Colonic mucosa (tissue), 4 donors: ENCODE measurements at places on chromosomes 2 and 18.
A peak's percentile ranks its signal among the peaks of the same experiment; 100 is the strongest.

- DNase-seq = no peak
Measured at GRCh38 chr18:3032721-3033120, 19.8 kb upstream of the LPIN2 start.

DNA sequence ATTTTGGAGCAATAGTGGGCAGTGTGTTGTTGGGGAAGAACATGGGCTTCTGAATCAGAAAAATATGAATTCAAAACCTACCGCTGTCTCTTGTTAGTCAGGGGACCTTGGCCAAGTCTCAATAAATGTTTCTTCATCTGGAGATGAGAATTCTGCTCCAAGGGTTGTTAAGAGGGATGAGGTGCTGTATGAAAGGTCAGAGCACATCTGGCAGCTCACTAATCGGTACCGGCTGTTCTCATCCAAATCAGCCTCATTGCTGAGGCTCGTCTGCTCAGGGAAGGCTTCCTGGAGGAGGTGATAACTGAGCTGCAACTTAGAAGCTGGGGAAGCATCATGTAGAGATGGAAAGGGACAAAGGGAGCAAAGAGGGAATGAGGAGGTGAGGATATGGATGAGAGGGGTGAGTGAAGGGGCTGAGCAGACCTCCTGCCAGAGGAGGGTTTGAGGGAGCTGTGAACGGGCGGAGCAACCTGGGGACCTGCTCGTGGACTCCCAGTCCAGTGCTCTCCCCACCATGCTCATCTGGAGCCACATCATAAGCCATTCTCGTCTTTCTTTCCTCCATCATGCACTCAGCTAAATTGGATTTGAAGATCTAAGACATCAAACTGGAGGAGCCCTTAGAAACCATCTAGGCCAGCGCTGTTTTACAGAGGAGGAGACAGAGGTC is 47.4 kb downstream of the GREB1 start:
- DNase-seq = no peak

DNA sequence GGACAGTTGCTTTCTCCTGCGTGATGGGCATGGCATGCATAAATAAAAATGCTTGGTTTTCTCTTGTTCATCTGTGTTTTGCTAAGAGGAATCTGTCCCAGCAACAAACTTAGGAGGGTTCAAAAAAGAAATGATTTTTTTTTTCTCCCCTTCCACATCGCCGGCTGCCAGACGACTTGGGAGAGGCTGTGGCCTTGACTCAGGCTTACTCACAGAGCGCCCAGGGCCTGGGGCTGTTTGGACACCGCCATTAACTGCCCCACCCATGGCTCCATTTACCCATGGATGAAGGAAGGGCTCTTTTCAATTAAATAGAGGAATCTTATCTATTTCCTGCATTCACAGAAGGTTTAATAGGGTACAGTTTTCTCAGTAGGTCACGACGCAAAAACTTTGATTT is 22.3 kb upstream of the SERPINB5 start:
- DNase-seq = peak; percentile 74

DNA sequence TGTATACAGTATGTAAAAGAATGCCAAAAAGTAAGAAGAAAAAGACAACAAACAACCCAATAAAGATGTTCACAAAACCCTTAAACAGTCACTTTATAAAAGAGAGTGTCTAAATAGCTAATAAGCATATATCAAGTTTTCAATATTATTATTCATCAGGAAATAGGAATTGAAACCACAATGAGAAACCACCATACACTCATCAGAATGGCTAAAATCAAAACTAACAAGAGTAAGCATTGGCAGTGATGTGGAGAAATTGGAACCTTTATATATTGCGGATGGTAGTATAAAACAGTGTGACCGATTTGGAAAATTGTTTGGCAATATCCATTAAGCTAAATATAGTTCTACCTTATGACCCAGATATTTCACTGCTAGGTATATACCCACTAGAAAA is 20.5 kb upstream of the TGFA start:
- DNase-seq = no peak

DNA sequence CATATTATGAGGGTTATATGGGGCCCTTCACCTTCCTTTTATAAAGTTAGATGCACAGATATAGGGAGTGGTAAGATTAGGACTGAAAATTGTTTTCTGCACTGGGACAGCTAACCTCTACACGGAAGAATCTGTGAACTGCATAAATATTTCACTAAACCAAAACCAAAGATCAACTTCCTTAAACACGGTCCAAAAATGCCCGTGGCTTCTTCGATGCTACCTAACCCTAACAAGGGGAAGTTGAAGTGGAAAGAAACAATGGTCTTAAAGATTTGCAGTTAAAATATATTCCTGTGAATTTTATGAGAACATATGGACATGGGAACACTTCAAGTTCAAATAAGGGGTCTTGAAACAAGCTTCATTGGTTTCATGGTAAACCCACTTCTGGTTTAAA is 33.3 kb upstream of the PAX3 start:
- DNase-seq = no peak

GRCh38 chr2:165202239-165202638 is 1.6 kb downstream of the SCN3A start:
- DNase-seq = no peak

DNA sequence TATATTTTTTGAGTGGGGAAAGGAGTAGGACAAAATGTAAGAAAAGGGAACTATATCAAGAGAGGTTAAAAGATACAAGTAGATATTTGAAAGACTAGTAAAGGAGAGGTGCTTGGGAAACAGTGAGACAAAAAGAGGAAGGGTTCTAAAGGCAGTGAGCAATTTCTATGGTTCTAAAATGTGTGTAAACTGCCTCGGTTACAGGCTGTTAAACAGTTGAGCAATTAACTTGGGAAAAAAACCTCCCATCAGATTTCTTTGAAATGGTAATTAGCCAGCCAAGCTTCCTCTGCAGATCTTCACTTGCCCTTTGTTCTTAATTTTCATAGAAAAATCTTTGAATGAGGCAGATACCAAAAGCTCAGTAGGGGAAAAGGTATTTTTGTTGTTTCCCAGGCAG is 238.7 kb upstream of the KCNH7 start:
- no peak for DNase-seq

DNA sequence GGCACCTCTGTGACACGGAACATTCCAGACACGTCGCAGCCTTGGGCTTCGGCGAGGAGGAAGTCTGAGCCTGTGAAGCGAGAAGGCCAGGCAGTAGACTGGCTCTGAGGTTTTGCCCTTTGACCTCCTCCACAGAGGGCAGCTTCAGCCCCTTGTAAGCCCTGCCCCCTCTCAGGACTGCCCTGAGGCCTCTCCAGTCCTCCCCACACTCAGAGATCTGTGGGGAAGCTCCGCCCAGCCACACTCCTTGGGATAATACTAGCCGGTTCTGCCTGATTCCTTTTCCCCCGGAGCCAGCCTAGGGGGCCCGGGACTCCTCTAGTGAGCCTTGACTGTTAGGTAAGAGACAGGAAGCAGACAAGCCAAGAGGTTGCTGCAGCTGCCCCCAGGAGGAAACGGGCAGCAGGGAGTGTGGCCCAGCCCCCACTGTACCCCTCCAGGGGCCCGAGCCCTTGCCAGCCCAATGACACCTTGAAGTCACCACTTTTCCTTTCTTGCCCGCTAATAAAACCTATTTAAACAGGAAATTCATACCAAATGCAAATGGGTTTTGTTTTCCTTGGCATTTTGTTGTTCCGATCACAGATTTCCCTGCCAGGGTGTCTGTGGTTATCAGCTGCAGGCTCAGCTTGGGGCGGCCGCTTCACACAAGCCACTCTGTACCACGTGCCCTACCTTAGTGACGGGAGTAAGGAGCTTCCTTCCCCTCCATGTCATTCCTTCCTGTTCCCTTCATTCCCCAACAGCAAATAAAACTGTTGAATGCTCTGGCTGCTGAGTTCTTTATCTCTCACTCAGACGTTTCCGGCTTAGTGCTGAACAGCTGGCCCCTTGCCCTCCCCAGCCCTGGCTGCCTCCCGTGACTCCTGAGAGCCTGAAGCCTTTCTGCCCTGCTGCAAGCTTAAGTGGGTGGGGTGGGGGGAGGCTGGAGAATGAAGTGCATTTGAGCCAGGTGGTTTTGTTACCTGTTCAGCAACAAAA is 124.7 kb downstream of the CABLES1 start:
- peak; percentile 79 for DNase-seq

GRCh38 chr2:13390676-13391075 is 673.9 kb downstream of the TRIB2 start:
- DNase-seq = no peak

DNA sequence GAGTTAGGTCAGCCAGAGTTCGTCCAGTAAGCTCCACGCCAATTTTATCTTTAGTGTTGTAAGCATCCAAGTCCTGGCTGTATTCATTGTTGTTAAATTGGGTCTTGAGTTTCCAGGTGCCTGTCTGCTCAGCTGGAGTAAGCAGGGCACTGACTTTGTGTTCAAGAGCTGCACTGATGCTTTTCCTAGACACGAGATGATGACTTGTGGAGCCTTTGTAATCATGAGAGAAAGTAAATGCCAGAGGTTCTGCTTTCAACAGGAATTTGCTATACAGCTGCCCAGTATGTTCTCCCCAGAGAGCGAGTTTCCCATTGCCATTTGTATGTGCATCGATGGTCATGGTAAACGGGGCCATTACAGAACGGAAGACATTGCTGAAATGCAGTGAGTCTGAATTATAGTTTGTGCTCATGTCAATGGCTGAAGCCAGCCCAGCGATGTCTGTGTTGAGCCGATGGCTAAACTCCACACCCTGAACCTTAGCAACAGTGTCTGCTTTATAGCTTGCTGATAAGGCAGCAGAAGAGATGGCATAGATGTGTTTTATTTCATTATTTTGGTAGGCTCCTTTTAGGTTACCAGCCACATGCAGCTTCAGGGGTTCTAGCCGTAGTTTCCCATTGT is 32.9 kb downstream of the APOB start:
- DNase-seq = no peak

DNA sequence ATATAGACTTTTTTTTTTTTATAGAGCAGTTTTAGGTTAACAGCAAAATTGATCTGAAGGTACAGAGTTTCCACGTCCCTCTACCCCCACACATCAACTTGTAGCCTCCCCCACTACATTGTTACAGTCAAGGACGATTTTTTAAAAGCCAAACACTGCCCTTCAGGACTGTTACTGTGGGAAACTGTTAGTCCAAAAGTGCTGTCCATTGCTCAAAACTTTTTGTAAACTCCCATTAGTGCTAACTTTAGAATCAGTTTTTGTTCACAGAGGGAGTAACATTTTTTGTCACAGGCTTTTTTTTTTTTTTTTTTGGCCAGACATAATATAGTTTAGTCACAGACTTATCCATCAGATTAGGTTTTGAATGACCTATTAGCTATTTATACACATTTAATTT is 24.1 kb downstream of the ELP2 start:
- no peak for DNase-seq

- DNase-seq = peak; percentile 78
Measured at GRCh38 chr18:44803019-44803650, 122.4 kb downstream of the SETBP1 start.

GRCh38 chr2:152171718-152172117 is 3.8 kb downstream of the STAM2 start:
- DNase-seq = peak; percentile 32

- DNase-seq = no peak
Measured at GRCh38 chr2:27925766-27926472, 35.4 kb downstream of the BABAM2 start.

GRCh38 chr2:138602166-138602460 is 100.5 kb downstream of the SPOPL start:
- no peak for DNase-seq
